ENCODE measurements at places on chromosomes 1 and 21. TPM values are rescaled to one million over a fixed set of nuclear protein-coding genes. Genes with fewer than 3 reads are reported as not detected.

The LCE3D gene
- total RNA-seq, result not detected

The ACTL8 gene
- 0.39 TPM for total RNA-seq

The SPRR1A gene
- total RNA-seq, result not detected

The LCE1D gene
- not detected for total RNA-seq

The DNAH14 gene
- total RNA-seq, result not detected

The DEPDC1 gene
- total RNA-seq, result 62.6 TPM

The LCE1A gene
- not detected for total RNA-seq

The RNU11 gene
- total RNA-seq, result not detected

The ORC1 gene
- total RNA-seq, result 20.2 TPM

The RGS5 gene
- total RNA-seq, result 7.0 TPM

The RERE gene
- total RNA-seq, result 13.1 TPM

DNA sequence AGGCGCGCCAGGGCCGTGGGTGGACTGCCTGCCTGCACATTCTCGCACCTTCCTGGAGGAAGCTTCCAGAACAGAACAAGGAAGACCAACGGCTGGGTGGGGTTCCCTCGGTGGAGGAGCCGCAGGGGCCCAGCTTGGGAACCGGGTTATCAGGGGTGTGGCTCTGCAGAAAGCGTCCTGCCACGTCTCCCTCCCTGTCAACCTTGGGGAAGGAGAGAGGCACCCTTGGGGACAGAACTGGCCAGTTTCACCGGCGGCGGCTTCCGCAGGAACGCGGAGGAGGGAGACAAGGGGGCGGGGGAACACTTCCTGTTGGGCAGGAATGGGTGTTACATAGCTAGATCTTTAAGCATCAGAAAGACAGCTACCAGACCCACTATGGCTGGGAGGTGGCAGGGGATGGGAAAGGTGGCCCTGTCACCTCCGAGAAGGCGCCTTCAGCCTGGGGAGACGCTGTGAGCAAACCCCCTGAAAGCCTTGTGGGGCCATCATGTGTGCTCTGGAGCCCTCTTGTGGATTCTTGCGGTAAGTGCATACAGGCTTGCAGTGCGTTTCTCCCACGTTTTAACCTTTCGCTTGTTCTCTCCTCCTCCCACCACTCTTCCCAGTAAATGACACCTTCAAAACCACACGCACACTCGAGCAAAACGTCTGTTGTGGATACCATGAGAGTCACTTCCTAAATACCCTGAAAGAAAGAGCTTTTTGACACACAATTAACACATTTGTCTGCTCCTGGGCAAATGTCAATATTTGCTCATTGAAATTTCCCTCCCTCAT is 3.8 kb upstream of the PLEKHA6 start:
- peak; percentile 74 for DNase-seq

DNA sequence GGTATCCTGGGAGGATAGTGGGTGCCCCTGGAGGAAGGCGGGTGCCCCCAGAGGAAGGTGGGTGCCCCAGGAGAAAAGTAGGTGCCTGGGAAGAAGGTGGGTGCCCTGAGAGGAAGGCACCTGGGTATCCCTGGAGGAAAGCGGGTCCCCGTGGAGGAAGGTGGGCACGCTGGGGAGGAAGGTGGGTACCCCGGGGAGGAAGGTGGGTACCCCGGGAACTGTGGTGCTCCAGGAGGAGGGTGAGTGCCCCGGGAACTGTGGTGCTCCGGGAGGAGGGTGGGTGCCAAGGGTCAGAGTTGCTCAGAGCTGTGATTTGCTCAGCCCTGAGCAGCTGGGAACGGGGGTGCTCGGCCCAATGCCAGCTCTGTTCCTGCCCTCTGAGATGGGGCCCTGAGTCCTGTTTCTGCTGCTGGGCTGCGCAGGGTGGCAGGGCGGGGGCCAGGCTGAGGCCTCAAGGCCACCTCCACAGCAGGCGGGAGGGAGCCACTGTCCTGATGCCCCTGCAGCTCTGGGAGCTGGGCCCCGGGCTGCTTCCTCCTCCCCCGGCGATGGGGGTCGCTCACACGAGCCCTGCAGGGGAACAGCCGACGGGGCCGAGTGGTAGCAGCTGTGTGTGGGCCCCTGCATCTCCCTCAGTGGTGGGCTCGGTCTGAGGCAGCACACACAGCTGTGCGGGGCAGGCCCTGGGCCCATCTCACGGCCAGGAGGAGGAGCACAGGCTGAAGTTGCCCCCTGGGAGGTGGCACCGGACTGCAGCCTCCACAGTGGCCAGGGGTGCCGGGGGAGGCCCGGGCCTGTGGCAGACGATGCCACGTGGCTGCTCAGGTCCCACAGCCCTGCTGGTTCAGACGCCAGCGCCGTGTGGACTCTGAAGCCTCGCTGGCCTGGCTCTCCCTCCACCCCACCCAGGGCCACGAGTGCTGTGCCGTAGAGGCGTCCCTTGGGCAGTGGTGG is 57.4 kb downstream of the SLX9 start:
- DNase-seq, result no peak

- no peak for DNase-seq
Measured at GRCh38 chr1:22754824-22755223, 44.2 kb downstream of the EPHB2 start.

GRCh38 chr1:210527091-210527490 is 198.4 kb downstream of the HHAT start:
- DNase-seq, result peak; percentile 18

DNA sequence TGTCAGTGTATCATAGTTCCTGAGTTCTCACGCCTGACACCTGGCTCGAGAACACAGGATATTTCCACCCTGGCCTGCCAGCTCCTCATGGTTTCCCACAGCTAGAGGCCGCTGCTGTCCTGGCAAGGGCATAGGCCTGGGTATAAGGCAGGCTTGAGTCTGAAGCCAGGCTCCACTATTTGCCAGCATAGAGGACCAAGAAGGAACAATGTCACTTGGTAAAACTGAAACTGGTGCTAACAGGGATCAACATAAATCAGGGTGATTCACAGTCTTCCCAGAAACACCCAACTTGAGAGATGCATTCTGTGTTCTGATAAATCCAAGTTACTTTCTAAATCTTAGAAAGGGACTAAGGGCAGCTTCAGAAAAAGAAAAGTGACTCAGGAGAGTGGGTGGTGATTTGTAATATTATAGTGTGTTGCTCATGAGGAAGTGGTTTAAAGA is 6.9 kb upstream of the S100A2 start:
- peak; percentile 92 for DNase-seq

GRCh38 chr1:227351443-227351842 is 33.2 kb upstream of the CDC42BPA start:
- DNase-seq, result peak; percentile 75

GRCh38 chr1:15948595-15949452 is 27.1 kb downstream of the ZBTB17 start:
- peak; percentile 97 for DNase-seq

- DNase-seq, result no peak
Measured at GRCh38 chr1:1054971-1055370, 19.1 kb downstream of the RNF223 start.

DNA sequence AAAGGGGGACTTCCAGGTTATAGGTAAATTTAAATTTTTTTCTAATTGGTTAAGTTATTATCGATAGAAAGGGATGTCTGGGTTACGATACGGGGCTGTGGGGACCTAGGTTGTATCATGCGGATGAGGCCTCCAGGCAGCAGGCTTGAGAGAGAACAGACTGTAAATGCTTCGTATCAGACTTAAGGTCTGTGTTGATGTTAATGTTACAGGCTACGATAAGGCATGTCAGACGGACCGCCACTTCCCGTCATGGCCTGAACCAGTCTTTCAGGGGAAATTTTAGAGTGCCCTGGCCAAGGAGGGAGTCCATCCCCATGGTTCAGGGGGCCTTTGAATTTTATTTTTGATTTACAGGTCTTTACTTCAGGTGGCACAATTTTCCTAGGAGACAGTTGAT is 16.7 kb downstream of the ABCG1 start:
- no peak for DNase-seq

- DNase-seq, result peak; percentile 69
Measured at GRCh38 chr1:217029281-217030157, 306.3 kb upstream of the ESRRG start.

- DNase-seq, result no peak
Measured at GRCh38 chr1:205676002-205676401, 4.3 kb downstream of the SLC45A3 start.

- no peak for DNase-seq
Measured at GRCh38 chr21:26790296-26790695, 54.9 kb downstream of the ADAMTS1 start.

DNA sequence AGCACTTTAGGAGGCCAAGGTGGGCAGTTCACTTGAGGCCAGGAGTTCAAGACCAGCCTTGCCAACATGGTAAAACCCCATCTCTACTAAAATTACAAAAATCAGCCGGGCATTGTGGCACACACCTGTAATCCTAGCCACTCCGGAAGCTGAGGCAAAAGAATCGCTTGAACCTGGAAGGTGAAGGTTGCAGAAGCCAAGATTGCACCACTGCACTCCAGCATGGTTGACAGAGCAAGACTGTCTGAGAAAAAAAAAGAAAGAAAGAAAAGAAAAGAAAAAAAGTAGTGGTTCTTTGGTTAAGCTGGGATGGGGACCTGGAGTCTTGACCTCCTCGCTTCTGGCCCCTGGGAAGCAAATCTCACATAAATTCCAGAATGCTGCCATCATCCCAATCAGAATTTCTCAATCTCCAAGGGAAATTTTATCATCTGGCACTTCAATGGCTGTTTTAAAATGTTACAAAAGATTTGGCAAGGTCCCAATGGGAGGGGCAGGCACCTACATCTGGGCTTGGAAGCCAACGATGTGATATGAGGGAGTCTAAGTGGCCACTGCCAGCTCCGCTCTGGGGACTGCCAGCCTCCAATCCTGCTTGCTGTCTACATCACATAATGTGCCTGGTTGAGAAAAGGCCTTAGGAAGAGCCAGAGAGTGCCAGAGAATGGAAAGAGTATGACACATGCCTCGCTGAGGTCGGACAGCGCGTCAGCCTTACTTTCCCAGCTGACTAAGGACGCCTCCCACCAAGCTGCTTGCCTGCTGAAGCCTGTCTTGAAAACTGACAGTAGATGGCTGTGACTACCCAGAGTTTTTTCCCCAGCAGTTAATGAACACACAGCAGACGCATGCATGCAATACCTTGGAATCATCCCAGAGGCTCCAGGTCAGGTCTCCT is 42.1 kb upstream of the SRP9 start:
- peak; percentile 97 for DNase-seq

DNA sequence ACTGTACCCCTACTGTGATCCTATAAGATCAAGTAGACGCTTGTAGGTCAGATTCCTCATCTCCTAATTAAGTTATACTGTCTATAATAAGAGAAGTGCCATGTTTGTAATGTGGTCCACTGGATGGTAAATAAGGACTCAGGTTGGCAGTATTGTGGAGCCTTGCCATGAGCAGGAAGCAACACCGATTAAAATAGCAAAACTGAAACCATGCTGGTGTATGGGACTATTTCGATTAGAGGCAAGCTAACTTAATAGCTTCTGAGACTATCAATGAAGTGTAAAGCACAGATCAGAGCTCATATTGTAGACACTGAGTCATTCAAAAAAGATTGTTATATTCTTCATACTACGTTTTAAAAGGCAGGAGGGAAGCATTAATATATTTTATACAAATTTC is 348.8 kb downstream of the HHAT start:
- DNase-seq, result no peak

GRCh38 chr21:46202592-46203202 is 18.4 kb upstream of the SPATC1L start:
- DNase-seq, result no peak

- DNase-seq, result no peak
Measured at GRCh38 chr1:194042736-194043135, 856.3 kb upstream of the B3GALT2 start.

DNA sequence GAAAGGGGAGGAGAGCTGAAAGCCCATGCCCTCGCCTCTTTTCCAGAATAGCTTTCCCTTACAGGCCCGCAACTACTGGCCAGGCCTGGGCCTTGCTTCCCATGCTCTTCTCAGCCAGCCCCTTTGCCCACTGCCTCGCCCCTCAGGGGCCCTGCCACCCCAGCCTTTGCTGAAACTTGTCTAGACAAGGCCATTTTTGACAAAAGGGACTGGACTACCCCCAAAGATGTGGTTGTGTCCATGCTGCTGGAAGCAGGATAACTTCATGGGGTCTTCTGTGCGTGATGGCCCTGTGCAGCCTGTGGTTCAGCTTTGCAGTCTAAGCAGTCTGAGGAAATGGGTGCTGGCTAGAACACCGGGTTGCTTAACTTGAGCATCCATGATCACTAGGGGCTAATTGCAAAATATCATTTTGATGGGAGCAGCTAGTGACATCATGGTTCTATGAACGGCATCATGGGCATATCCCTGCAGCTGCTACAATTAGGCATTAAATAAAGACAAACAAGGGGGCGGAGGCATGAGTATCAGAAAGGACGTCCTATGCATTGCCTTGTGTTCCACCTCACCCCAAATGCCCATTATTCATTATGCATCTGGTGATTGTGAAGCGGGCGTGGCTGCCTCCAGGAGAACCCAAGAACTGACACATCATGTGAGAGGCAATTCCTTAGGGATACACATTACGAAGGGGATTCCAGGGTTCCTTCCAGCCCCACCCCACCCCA is 36.8 kb downstream of the NTPCR start:
- no peak for DNase-seq

DNA sequence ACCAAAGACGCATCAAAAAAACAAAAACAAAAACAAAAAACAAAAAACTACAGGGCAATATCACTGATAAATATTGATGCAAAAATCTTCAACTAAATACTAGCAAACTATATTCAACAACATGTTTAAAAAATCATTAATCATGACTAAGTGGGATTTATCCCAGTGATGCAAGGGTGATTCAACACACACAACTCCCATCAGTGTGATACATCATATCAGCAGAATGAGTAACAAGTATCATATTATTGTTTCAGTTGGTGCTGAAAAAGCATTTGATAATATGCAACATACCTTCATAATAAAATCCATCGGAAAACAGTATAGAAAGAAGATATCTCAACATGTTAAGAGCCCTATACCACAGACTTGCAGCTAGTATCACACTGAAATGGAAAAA is 953.0 kb downstream of the AMY1C start:
- DNase-seq, result no peak

- DNase-seq, result no peak
Measured at GRCh38 chr1:234525099-234525799, 46.3 kb upstream of the TARBP1 start.

- no peak for DNase-seq
Measured at GRCh38 chr1:225907341-225907740, 16.7 kb downstream of the PYCR2 start.

DNA sequence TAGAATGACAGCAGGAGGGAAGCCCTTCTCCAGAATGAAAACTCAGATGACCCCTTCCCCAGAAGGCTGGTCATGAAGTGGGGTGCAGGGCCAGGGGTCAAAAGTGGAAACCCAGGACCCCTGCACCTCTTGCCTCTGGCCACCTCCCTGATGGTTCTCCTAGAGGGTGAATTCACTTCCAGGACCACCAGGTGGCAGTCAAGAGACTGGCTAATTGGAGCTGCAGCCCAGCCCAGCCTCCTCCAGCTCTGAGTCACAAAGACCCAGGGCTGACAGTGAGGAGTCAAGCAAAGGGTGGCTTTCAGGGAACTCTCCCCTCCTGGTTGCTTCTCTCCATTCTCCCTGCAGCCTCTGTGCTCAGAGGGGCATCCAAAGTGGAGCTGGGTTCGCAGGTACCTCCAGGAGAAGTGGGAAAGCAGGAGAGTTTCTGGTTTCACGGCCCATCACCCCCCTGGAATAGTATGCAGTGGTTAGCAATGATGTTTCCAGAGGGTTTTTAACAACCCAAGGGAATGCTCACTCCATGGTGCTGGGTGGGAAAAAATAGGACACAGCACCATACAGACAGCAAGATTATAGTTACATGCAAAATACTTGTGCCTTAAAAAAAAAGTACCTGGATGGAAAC is 6.1 kb upstream of the EPHB2 start:
- peak; percentile 86 for DNase-seq
